Amniotic stem cell (primary cell): ENCODE measurements at places on chromosomes 2 and 18.

DNA sequence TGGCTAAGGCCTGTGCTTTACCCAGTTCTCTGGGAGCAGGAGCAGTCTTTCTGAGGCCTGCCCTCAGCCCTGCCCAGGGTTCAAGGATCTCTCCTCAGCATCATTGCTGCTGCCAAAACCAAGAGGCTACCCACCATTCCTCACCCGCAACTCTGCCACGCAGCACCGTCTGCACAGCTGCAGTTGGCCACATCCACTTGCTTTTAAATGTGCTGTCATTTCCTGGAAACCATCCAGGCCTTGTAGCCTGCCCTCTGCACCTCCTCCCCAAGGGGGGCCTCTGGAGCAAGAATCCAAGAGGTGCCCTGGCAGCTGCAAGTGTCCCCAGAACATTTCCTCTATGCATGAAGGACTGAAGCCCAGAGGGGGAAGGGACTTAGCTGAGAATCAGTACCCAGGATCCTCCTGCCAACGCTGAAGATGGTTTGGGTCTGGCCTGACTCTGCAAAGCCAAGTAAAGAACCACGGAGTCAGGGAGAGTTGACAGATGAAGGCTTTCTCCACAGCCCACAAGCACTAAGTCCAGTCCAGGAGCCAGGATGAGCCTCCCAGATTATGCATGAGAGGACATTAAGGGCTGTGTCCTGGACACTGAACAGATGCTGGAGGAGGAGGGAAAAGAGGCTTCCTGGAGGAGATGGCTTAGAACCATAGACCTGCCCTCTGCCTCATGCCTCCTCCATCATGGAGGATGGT is 14.9 kb downstream of the EMX1 start:
- DNase-seq = no peak

DNA sequence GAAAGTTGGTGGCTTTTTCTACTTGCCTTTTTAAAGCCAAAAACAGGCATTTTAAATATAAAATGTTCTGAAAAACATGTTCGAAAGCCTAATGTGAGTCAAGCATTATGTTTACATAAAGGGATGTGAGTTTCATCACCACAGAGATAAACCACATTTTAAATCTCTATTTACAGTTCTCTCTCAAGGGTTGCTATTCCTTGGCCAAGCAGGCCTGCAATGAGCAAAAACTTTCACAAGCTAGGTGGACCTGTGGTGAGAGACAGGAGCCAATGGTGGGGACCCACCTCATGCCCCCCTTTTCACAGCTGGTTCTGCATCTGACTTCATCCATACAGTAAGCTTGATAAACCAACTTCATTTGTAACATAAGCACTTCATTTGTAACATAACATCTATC is 65.1 kb downstream of the CUL3 start:
- DNase-seq = peak; percentile 11

- DNase-seq = no peak
These were observed 42.9 kb upstream of the SPHKAP start for GRCh38 chr2:228224410-228224809.

DNA sequence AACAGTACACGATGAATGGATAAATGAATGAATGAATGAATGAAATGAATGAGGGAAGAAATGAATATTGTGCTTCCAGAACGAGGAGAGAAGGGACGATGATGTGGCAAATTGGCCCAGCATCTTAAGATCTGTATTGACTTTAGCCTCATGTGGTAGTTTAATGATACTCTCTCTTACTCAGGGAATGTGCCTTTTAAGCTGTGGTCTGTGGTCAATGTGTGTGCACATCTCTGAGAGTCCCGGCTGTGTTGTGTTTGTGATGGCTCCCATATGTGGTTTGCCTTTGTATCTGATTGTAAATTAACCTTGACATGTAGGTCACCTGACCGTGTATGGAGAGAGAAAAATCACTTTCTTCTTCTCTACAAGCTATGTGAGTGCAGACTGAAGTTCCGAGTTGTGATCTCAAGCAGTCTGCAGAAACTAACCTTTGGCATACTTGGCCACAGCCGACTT is 91.2 kb downstream of the NEDD4L start:
- DNase-seq = no peak

DNA sequence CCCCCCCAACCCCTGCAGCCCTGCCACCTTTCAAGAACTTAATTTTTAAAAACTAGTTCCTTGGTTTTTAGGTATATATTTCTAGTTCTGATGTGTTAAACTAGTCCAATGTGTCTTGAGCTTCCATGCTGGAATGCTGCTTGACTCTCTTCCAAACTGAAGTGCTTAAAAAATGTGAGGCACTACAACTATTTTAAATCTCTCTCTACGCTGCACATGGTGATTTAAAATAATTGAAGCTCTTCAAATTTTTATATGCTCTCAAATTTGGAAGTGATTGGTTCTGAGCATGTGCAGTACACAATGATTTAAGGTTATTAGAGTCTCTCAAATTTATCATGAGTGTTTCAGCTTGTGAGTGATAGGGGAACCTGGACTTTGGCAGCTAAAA is 192.6 kb upstream of the ZEB2 start:
- peak; percentile 4 for DNase-seq

- no peak for DNase-seq
These were observed 63.7 kb upstream of the OTOF start for GRCh38 chr2:26541401-26542193.

DNA sequence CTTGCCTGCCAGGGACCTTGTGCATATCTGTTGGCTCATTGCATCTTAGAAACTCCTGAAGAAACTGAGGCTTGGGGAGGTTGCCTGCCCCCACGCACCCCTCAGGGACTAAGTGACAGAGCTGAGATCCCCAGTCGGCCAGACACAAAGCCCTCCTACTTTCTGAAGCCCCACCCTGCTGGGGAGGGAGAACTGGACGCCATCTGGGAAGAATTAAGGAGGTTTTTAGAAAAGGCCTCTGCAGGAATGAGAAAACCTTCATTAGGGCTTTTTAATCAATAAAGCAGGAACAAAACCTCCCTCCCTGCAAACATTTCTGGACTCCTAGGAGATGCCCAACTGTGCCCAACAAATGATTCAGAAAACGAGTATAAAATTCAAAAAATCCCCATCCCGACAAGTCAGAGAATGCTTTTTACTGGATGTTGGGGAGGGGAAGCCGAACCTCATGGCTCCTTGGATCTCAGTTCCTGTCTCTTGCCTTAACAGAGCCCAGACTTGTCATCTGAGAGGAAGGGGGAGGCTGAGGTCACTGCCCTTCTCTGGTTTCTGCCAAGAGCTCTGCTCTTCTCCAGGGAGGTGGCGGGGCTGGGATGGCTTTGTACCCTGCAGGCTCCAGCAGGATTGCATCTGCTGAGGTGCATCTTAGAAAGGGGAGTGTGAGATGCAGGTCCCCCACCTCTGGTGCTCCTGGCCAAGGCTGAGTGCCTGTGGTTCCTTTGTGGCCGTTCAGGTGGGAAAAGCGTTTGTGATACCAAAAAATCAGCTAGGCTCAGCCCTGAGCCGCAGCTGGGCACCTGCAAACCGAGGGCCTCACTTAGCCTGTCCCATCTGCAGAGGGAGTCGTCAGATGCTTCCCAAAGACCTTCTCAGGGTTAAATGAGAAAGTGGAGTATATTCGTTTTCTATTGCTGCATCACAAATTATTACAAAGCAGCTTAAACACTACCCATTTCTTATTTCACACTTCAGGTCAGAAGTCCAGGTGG is 142.4 kb downstream of the ZFP36L2 start:
- DNase-seq = peak; percentile 41
